ENCODE measurements at places on chromosomes 16 and 17.

DNA sequence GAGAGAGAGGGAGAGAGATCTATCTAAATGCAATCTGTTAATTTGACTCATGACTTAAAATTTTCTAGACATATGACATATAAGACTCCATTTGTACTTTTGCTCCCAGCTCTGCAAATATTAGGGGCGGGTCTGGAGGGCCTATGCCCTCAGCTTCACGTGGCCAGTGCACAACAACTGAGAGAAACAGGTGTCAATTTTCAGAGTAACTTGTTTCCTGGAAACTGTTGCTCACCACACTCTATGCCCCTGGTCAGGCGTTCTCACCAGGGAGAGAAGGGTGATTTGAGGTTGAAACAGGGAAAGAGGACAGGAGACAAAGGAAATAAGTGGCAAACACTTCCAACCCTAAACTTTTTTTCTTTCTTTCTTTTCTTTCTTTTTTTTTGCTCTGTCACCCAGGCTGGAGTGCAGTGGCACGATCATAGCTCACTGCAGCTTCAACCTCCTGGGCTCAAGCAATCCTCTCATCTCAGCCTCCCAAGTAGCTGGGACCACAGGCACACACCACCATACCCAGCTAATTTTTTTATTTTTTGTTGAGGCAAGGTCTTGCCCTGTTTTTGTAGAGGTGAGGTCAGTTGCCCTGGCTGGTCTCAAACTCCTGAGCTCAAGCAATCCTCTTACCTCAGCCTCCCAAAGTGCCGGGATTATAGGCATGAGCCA is 270.0 kb downstream of the SLC39A11 start:
- DNase-seq, result no peak

DNA sequence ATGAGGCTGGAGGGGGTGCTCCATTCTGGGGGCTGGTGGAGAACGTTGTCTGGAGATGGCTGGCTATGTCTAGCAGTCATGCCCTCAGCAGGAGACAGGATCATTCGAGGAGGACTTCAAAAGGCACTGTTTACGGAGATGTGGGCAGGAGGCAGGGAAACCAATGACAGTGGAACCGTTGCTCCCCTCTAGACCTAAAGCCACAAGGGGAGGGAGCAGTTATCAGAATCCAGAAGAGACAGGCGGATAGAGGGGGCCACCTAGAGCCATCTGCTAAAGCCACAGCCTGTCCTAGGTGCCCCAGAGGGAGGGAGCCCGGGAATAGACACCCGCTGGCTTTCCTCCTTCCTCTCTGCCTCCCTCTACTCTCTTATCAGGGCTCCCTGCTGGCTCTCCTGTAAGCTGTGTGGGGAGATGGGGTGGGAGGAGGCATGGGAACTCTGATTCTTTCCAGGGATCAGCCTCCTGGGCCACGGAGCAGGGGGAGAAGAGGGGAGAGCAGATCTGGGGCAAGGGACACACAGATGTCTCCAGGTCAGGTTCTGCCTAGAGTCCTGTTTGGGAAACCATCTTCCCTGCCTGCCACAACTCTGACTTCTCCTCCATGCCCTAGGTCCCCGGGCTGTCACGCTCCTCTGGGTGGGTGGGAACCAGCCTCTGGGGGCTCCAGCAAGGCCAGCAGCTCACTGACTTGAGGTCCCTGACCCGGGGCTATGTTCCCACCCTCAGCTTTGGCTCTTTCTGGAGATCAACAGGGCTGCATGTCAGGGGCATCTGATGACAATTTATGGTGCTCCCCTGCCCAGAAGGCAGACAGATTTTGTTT is 42.3 kb downstream of the IRX3 start:
- DNase-seq, result no peak

DNA sequence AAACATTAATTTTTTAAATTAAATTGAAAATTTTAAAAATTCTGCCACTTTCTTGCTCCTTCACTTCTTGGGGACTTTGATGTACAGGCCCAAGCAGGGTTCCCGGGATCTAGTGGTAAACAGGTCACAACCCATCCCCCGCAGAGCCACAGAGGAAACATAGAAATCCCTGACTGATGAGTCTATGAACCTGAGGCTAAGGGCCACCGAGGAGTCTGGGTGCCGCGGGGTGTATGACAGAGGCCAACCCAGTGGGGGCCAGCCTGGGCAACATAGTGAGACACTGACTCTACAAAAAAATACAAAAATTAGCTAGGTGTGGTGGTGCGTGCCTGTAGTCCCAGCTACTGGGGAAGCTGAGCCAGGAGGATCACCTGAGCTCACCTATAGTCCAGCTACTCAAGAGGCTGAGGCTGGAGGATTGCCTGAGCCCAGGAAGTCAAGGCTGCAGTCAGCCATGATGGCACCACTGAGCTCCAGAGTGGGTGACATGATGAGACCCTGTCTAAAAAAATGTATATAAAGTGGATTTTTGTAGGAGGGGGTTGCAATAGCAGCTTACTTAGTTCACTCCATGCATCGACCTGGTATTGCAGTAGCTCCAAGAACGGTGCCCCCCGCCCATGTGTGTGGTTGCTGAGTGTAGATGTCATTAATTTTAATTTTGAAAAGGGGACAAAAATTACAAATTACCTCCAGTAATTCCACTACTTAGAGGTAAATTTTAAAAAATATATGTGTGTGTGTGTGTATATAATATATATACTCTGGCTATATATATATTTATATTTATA is 9.2 kb upstream of the FLYWCH1 start:
- no peak for DNase-seq

GRCh38 chr16:8310323-8310722 is 280.0 kb downstream of the TMEM114 start:
- no peak for DNase-seq

- no peak for DNase-seq
Observed at GRCh38 chr17:81931557-81932332, 4.2 kb upstream of the MAFG start.

- no peak for DNase-seq
Observed at GRCh38 chr17:31594416-31594815, 202.9 kb downstream of the RAB11FIP4 start.

DNA sequence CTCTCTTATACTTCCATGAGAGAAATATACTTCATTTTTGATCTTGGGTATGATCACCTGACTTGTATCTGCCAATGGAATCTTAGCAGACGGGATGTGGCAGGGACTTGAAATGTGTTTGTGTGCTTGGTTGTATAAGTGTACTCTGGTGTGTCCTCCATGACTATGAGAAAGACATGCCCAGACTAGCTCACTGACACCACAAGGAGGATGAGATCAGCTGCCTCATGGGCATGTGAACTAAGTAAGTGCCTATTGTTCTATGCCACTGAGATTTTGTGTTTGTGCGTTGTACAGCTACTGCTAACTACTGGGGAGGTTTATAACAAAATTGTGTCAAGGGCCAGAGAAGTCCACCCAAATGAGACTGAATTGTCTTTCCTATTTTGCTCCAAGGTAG is 402.2 kb upstream of the SALL1 start:
- peak; percentile 99 for DNase-seq

GRCh38 chr16:81548876-81549546 is 104.4 kb downstream of the CMIP start:
- no peak for DNase-seq

DNA sequence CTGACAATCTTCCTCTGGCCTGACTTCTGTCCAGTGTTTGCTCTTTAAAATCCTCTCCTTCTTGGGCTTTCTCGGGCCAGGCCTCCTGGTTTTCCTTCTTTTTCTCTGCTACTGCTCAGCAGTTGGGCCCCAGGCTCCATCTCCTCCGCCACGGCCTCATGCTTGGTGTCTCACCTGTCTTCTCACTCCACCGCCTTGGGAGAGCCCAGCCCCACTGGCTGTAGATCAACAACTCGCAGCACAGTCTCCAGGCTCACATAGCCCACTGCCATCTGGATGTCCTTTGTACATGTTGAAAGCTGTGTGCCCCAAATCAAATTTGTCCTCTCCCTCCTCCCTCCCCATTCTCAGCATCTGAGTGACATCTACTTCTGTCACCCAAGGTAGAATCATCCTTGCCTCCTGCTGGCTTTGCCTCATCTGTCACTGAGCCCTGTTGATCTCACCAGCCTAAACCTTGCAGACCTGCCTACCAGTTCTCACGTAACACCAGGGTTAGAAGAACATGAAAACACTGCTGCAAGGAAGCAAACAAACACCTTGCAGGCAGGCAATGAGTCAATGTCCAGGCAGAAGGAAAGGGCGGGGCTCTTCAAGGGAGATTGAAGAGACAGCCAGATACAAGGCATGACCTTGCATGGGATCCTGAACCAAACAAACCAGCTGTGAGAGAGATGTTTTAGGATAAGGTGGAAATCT is 103.2 kb upstream of the SMURF2 start:
- peak; percentile 79 for DNase-seq

- DNase-seq, result peak; percentile 57
Observed at GRCh38 chr17:48497103-48497502, 33.7 kb downstream of the HOXB1 start.

GRCh38 chr16:57500578-57501111 is 14.4 kb upstream of the DOK4 start:
- DNase-seq, result no peak

GRCh38 chr17:44134752-44135568 is 6.8 kb upstream of the HROB start:
- DNase-seq, result no peak

DNA sequence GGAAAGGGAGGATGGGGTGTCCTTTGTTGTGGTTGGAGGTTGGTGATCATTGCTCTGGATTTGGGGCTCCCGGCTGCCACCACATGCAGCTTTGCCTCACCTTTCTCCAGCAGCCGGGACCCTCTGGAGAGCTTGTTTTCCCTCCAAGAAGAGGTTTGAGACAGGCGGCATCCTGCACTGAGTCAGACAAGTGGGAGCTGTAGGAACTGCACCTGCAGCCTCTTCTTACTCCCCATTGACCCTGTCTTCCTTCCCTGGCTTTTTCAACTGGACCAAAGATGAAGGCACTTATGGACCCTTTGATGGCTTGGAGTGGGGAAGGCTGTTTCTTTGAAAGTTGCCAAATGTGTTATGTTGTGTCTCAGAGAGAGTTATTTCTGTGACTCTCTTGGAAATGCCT is 16.6 kb downstream of the KCTD2 start:
- DNase-seq, result no peak

- peak; percentile 29 for DNase-seq
Observed at GRCh38 chr17:81976332-81977210, 858 bp upstream of the ASPSCR1 start.

DNA sequence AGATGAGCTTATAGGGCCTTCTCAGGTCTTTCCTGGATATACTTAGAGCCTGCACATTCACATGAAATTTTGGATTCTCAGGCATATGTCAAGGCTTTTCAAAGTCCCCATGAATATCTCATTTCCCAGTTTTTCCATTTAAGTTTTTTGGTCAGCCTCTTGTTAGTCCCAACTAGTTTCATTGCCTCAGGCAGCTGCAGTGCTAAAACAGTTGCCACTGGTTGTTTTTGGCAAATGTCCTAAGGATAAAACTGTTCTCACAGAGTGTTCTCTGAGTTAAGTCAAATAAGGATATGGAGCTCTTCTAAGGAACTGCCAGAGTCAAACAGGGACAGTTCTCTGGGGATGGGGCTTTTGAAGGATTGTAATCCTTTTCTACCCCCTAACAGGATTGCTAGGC is 39.9 kb upstream of the ABCC11 start:
- no peak for DNase-seq

GRCh38 chr16:13084331-13084730 is 182.9 kb downstream of the SHISA9 start:
- DNase-seq, result no peak

DNA sequence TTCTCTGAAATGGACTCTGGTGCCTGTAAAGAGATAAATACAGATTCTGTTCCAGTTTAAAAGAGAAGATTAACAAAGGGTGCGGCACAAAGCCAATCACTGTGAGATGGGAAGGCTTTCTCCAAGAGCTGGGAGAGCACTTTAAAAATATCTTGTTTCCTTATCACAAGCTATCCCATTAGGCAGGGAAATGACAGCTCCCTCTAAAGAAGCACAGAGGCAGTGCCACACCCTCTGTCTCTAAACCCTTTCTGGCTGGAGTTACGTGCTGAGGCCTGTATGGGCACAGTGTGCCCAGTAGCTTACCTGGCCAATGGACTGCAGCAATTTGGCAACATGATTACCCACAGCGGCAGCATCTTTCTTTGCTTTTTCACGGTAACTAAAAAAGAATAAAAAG is 9.0 kb upstream of the TERB1 start:
- peak; percentile 72 for DNase-seq

DNA sequence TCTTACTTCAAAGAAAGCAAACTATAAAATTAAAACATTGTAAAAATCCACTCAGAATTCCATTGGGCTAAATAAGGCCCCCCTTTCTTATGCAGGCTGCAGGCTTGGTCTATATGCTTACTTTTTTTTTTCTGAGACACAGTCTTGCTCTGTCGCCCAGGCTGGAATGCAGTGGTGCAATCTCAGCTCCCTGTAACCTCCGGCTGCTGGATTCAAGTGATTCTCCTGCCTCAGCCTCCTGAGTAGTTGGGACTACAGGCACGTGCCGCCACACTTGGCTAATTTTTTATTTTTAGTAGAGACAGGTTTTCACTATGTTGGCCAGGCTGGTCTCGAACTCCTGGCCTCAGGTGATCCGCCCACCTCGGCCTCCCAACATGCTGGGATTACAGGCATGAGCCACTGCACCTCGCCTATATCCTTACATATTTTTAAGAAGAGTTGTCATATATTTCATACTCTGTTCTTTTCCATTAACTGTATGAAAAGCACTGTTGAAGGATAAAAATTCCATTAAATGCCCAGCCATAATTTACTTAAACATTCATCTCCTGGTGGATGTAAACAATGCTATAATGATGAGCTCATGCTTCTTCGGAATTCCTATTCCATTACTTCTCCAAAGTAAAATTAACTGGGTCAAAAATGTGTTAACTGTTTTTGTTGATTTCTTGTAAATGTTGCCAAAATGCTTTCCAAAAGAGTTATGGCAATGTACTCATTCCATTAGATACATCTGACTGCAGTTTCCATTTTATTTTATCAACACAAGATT is 17.8 kb downstream of the SNN start:
- no peak for DNase-seq

DNA sequence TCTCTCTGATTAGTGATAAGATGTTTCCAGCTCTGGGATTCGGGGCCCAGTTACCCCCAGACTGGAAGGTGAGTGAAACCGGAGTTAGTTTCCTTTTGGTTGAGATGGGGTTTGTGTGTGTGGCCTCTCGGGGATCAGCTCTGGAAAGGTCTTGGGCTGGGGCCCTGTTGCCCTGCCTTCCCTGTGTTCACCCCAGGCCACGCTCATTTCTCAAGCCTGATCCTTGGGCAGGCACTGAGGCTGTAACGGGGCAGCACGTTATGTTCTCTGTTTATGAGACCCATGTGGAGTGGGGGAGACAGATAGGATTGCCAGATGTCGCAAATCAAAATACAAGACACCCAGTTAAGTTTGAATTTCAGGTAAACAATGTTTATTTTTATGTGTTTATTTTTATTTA is 35.5 kb downstream of the CPNE2 start:
- DNase-seq, result no peak

Data from epithelial cell of esophagus (primary cell).